DMS 273 treated with DMSO at 0.1 percent for 48 hours (cell line): ENCODE measurements at places on chromosomes 2 and 18.

DNA sequence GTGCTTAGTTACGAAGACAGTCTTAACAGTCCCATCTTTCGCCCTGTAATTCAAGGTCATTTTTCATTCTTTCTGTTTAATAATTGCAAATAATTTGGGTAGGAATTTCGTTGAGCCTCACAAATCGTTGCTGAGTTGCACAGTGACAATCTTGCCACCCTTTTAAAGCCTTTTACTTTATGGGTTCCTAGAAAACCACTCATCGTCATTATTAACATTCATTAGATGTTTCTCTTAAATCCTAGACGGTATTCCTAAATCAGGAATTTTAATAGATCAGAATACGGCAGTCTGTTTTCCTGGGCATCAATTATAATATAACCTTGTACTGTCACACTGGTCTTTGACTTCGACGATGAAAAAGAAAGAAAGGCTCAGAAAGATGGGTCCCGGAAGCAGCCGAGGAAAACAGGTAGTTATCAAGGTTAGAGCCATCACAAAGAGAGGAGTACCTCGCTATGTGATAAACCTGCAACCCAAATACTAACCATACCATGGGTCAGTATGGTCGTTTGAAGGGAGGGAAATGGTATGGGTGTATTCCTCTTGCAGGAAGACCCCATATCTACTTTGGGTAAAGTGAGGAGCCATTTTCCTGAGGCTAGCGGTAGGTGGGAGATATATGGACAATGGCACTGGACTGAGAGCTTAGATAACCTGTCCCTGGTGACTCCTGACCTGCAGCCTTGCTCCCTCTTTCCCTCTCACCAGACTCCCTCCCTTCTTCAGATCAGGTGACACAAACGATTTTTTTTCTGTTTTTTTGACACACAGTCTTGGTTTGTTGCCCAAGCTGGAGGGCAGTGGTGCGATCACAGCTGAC, 981 bp upstream of the SF3B1 start:
- no peak for DNase-seq

- no peak for DNase-seq
Measured at GRCh38 chr2:3692375-3692774, 11.0 kb upstream of the DCDC2C start.

DNA sequence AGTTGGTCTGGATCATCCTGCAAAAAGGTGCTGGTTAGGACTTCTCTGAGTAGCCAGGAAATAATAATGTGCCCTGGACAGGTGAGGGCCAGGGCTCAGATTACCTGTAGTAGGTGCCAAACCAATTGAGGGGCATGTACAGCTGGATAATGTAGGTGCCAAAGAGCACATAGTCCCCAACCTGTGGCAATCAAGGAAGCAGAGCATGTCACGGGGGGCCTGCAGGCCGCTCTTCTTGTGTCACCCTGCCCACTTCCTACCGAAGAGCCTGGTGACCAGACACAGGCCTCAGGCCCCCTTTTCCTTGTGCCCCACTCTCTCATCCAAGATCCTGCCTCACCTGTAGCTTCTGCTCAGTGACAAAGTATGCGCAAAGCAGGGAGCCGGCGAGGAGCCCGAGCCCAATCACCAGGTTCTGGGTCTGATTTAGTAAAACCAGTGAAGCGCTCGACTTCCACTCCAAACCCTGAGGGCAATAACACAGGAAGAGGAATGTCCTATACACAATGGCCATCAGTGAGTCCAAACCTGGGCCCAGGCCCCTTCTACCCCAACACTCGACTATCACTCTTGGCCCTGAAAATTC, 5.2 kb downstream of the ABCB6 start:
- DNase-seq: no peak

- no peak for DNase-seq
Measured at GRCh38 chr2:232880764-232881351, 10.8 kb downstream of the SNORC start.
